ENCODE measurements at places on chromosomes 12 and 14.

DNA sequence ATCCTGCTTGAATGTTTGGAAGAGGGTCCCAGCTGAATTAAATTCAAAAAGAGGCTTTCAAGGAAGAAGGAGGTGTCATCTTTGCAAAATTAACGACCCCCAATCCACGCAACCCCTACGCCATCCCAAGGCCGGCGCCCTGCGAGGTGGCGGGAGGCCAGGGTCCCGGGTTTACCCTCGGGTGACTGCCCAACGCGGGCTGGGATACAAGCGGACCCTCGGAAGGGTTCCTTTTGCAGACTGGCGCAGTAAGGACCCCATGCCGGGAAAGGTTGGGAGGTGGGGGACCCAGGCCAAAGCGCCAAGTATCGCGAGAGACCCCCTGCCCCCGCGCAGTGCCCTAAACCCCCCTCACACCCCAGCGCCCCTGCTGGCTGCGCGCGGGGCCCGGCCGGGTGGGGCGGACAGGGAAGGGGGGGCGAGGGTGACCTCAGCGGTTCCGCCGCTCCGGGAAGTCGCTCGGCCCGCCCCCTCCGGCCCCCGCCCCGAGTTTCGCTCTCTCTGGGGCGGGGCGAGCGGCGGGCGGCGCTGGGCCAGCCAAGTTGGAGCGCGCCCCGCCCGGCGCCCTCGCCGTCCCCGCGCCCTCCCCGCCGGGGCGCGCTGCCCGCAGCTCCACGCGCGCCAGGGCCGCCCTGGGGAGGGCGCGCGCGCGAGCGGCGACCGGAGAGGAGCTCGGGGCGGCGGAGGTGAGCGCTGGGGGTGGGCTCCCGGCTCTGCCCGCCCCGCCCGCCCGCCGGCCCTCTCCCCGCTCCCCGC lies 708 bp upstream of the ZBTB42 start:
- DNase-seq: peak; percentile 52

DNA sequence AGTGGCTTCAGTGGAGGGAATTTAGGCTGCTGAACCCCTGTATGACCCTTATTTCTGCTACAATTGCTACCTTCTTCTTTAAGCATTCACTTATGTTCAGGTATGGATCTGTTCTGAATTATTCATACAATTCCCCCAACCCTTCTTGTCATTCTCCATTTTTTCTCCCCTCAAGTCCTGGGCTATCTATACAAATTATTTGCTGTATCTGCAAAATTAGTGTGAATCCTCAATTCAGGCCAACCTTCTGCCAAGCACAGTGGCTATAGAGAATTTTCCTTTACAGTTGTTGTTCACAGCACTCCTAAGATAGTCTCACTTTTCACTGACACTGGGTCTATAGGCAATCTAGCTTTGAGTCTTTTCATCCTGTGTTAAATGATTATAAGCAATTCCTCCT lies 119.2 kb upstream of the CNTN1 start:
- DNase-seq: no peak

GRCh38 chr12:65602253-65602609 lies 222.1 kb upstream of the HMGA2 start:
- no peak for DNase-seq

GRCh38 chr14:40494483-40494882 lies 1062.2 kb upstream of the FBXO33 start:
- no peak for DNase-seq

Data from kidney capillary endothelial cell (primary cell).